Uterus (tissue), 4 donors: ENCODE measurements at places on chromosomes 11 and 22.

DNA sequence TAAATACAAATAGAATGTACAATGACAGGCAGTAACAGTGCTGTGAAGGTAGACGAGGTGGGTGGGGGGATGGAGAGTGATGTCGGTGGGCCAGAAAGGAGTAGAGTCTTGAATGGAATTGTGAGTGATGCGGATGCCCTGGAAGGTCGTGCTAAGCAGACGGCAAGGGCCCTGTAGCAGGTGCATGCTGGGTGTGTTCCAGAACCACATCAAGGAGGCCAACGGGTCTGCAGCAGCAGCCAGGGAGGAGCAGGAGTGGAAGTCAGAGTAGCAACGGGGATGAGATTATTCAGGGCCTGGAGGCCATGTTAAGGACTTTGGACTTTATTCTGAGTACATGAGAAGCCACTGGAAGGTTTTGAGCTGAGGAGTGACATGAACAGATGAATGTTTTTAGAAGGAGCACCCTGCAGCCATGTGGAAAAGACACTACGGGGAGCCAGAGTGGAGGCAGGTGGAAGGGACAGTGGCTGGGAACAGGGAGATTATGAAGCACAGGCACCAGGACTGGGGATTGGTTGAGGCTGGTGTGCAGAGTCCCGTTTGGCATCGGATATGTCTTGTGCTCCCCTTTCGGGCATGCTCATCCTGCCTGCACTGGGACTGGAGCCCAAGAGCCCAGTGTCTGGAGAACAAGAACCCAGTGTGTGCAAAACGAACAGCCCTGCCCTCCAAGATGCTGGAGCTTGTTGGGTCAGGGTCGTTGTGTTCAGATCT, 74.1 kb downstream of the COMMD9 start:
- DNase-seq: no peak

DNA sequence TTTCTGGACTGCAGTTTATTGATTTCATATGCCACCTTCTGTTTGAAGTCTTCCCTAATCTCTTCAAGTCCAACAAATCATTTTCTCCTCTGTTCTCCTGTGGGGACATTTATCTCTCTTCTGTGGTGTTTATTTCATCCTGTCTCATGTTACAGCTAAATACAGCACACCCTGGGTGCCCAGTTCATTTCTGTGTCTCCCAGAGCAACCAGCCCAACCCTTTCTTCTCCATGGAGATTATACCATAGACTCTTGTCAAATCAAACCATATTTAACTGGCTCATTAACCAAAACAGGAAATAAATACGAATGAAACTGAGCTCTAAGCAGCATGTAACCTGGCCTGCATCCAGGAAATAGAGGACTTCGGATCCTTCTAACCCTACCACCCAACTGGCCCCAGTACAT, at the start of gene MS4A8:
Gene MS4A8 (plus strand): TSS at position 329 of the 408 bp plus-strand sequence. CDS start 1,249 bp downstream, outside the sequence.
- DNase-seq: no peak

- no peak for DNase-seq
Observed at GRCh38 chr22:26559961-26560575, 29.9 kb downstream of the TPST2 start.

DNA sequence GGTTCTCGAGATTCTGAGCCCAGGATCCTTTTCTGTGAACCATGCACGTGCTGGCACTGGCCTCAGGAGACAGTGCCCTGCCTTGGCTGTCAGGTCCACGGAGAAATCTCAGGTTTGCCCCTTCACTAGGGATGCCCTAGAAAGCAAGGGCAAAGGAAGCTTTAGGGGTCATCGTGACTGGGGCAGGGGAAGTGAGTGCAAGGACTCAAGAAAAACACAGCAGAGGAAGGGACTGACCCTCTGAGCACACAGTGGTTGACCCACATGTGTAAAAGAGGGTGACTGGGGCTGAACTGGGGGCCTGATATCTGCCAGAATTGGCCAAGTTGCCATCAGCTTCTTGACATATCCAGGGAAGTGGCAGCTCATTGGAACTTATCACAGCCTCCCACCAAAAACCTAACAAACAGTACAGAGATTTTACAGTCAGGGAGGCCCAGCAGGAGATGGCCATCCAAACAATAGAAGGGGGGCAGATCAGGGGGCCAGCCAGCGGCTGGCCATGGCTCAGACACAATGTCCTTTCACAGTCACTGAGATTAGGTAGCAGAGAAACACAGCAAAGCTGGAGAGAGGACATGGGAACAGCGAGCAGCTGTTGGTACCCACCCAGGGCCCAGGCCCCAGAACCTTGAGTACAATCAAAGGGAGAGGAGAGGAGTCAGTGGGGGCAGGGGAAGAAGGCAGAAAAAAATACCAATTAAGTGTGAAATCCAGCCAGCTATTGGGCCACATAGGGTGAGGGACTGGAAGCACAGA, 4.4 kb downstream of the TMEM121B start:
- DNase-seq: no peak

DNA sequence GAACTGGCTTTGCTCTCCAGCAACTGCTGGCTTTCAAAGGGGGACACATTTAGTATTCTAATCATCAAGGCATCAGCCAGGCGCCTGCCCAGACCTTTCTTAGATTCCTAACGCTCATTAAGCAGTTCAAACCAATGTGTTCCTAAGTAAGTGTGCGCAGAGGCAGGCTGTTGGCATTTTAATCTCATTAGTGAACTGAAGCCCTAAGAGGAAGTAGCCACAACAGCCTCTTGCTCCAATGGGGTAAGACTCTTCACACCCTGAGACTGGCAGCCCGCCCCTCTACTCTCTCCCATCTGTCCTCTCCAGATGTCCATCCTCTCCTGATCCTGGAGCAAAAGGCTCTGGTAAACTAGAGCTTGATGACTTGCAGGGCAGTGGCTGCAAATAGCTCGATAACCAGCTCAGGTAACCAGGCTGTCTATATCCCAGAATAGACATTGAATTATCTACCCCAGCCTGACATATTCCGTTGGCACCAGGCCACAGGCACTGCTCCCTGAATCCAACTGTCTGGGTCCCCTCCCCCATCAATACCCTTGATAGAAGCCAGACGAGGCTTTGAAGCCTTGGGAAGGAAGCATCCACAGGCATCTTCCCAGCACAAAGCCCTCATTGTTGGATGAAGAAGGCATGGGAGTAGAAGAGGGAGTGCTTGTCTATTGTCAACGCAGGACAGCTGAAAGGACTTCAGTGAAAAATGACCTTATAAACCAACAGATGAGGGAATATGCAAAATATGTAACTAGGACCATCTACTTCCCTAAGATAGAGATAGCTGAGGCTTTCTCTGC, 321.1 kb downstream of the TENM4 start:
- DNase-seq: no peak

DNA sequence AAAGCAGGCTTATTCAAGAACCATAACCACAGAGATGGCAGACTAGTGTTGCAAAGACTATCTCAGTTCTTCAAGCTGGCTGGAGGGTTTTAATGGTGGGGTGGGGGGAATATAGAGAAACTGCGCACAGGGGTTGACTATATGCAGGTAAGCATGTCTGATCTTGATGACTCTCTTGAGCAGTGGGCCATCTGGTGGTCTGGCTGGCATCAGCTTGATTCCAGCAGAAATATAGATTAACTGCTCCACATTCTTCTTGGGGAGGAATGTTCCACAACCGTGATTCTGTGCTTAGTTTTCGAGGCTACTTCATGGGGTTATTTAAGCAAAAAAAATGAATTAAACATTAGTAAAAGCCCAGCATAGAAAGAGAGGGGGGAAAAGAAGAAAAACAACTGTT, 158.8 kb upstream of the PGR start:
- DNase-seq: no peak

- DNase-seq: no peak
Observed at GRCh38 chr11:132048040-132048439, 677.6 kb downstream of the NTM start.

DNA sequence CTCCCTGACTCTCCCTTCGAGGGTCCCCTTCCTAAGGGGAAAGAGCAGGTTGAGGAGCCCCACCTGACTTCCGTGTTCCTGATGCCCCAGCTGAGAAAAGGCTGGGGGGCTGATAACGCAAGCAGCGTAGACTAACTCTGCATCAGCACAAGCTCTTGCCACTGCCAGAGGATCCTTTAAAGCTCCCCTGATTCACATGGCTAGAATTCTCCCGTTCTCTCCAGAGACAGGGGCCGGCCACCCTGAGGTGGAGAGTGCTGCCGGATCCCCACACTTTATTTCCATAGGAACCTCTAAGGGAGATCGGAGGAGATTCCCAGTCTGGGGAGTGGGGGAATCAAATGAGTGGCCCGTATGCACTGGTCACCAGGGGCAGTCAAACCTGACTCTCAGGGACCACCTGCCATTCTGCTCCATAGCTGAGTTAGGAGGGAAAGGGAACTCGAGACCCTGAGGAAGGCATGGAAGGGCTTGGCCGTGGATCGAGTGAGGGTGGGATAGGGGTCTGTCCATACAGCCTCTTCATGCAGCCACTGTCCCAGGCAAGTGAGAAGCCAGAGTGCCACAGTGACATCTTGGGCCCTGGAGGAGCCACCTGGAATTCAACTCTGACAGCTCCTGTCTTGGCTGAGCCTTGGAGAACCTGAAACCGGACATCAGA, 1.4 kb upstream of the VSIG10L2 start:
- DNase-seq: peak; percentile 7

- DNase-seq: no peak
Observed at GRCh38 chr11:60371386-60371785, 6.9 kb upstream of the MS4A7 start.

GRCh38 chr11:111910676-111911562, 651 bp downstream of the CRYAB start:
- no peak for DNase-seq

- DNase-seq: peak; percentile 34
Observed at GRCh38 chr22:31244046-31244942, 32.2 kb downstream of the LIMK2 start.

DNA sequence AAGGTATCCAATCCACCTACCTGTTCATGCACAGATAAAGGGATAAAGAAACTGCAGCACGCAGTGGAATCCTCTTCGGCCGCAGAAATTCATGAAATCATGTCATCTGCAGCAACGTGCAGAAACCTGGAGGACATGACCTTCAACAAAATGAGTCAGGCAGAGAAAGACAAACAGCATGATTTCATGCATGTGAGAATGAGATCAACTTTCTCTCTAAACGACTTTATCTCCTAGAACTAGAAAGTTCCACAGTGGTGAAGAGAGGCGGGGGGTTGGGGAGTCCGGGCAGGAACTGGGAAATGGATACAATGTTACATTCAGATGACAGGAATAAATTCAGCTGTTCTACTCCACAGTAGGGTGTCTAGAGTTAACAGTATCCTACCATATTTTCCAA, 9.9 kb downstream of the RGL4 start:
- DNase-seq: no peak

GRCh38 chr11:11089805-11090204, 232.0 kb upstream of the ZBED5 start:
- no peak for DNase-seq

DNA sequence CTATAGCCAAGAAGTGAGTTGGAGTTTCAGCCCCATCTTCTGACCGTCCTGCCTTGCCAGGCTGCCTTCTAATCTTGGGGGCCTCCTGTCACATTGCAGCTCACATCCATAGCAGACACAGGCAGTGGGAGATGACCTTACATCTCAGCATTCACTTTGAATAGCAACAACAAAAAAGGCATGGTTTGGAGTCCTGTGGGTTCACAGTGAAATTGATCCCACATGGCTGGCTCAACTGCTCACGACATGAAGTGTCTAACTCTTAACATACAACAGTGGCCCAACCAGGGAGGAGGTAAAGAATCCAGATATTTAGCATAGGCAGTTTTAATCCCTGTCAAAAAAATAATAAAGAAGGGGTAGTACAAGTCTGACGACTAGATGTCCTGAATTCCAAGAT, 38.1 kb downstream of the DBX1 start:
- DNase-seq: no peak

- DNase-seq: no peak
Observed at GRCh38 chr11:64081745-64082442, 46.2 kb downstream of the FLRT1 start.

DNA sequence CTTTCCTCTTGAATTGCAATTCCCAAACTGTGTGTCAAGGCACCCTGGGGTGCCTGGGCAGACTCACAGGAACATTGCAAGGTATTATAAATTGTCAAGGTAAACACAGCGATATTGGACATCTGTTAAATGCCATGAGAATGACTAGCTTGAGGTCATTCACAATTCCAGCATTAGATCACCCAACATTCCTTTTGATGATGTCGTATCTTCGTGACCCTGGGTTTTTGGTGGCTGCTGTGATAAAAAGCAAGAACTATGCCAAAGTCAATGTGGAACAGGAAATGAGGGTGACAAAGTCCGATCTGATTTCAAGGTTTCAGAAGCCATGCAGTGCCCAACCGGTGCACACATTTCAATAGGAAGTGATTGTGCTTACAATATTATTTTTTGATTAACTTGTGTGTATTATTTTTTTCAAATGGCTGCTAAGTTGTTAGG, 458.4 kb downstream of the MIAT start:
- DNase-seq: no peak

GRCh38 chr11:100515087-100515486, 172.0 kb upstream of the ARHGAP42 start:
- DNase-seq: no peak

GRCh38 chr22:25051983-25052710, 99.6 kb downstream of the KIAA1671 start:
- no peak for DNase-seq

- no peak for DNase-seq
Observed at GRCh38 chr11:520428-521176, 13.6 kb upstream of the RNH1 start.

- no peak for DNase-seq
Observed at GRCh38 chr11:86179646-86180064, 64.9 kb upstream of the EED start.

GRCh38 chr22:20087319-20088262, 7.5 kb downstream of the DGCR8 start:
- DNase-seq: no peak

GRCh38 chr11:65421794-65422632, 585 bp upstream of the NEAT1 start:
- peak; percentile 98 for DNase-seq

GRCh38 chr22:37748659-37749058, 51.8 kb downstream of the TRIOBP start:
- DNase-seq: no peak

GRCh38 chr11:78149646-78150045, 10.2 kb upstream of the ALG8 start:
- DNase-seq: no peak

- no peak for DNase-seq
Observed at GRCh38 chr22:50576806-50577696, 1.2 kb downstream of the CPT1B start.

DNA sequence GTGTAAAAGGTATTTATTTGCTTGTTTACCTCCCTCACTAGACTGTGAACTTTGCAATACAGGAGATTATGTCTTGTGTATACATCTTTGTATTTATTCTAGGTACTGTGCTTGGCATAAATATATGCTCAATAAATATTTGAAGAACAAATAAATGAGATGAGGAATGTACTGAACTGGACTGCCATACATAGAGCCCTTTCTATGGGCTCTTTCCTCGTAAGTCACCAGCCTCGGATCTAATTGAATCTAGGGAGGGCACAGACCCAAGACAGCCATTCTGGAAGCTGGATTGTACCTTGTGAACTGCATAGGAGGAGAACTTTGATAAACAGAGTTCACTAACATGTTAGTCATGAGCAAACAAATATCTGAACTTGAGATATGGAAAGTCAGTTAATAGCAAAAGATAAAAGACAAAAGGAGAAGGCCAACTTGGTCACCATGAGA, 503.9 kb downstream of the INSC start:
- no peak for DNase-seq
